Hematopoietic multipotent progenitor cell treated with erythropoietin and hydrocortisone succinate and interleukin-3 and kit ligand, for 8 days (in vitro differentiated cells): ENCODE measurements at places on chromosomes 1 and 21.

DNA sequence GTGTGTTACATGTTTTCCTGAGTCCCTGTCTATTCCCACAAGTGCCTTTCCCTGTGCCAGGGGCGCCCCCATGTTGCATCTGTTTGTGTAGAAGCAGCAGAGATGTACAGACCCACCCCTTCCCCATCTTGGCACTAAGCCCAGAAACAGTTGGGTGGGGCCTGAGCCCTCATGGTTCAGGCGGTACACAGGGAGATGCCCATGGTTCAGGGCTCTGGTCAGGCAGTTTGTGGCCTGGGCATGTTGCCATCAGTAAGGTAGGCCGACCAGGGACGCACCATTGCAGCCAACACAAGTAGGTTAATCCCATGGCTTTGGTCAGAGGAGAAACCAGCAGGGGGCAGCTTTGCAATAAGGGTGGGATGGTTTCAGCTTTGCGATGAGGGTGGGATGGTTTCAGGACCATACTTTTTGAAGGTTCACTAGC is 914 bp upstream of the ADGRB2 start:
- peak; percentile 41 for DNase-seq

DNA sequence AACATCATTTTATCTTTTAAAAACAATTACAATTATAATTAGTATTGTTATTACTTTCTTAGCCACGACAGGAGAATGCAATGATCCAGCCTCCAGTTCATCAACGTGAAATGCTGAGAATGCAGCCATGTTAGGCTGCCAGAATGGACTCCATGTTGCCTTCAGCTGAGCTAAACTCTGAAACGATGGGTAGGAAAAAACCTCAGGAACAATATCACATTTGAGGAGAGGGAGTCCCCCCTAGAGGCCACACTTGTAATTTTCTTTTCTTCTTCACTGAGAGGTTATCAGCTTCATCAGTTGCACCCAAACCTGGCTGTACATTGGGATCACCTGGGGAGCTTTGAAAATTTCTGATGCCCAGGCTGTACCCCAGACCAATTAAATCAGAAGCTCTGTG is 34.6 kb upstream of the DNAH14 start:
- no peak for DNase-seq

DNA sequence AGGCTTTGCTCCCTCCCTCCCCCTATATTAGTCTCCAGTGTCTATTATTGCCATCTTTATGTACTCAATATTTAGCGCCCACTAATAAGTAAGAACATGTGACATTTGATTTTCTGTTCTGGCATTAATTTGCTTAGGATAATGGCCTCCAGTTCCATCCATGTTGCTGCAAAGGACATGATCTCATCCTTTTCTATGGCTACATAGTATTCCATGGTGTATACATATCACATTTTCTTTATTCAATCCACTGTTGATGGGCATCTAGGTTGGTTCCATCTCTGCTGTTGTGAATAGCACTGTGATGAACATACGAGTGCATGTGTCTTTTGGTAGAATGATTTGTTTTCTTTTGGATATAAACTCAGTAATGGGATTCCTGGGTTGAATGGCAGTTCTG is 61.3 kb downstream of the SH3GLB1 start:
- DNase-seq = no peak

DNA sequence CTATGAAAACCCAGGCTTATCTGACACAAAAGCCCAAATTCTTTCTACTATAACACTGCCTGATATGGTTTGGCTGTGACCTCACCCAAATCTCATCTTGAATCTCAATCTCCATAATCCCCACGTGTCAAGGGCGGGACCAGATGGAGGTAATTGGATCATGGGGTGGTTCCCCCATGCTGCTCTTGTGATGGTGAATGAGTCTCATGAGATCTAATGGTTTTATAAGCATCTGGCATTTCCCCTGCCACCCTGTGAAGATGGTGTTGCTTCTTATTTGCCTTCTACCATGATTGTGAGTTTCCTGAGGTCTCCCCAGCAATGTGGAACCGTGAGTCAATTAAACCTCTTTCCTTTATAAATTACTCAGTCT is 123.3 kb upstream of the USP24 start:
- no peak for DNase-seq

DNA sequence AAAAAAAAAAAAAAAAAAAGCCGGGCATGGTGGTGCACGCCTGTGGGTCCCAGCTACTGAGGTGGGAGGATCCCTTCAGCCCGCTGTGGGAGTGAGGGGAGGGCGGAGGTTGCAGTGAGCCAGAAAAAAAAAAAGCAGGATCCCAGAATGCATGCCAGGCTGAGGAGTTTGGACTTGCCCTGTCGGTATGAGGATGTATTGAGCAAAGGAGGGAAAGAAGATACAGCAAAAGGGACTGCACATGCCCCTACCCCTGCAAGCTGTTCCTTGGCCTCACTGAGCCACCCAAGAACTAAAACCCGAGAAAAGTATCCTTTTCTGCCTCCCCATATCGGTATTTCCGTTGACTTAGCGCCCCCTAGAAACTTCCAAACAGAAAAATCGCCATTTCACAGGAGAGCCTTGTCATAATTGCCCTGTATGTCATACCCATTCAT is 1.3 kb upstream of the GPATCH4 start:
- peak; percentile 60 for DNase-seq

GRCh38 chr1:15043934-15044333 is 109.6 kb upstream of the TMEM51 start:
- DNase-seq = no peak

GRCh38 chr1:228393811-228394570 is 12.6 kb downstream of the TRIM11 start:
- no peak for DNase-seq
